ENCODE measurements at places on chromosomes 2 and 18. TPM values are rescaled to one million over a fixed set of nuclear protein-coding genes. Genes with fewer than 3 reads are reported as not detected.

ECEL1 gene
- total RNA-seq, result 0.22 TPM

CMPK2 gene
- 1.3 TPM for total RNA-seq

SLC66A3 gene
- total RNA-seq, result 37.1 TPM

RND3 gene
- 75.4 TPM for total RNA-seq

SLC11A1 gene
- total RNA-seq, result 0.16 TPM

VIL1 gene
- total RNA-seq, result 0.25 TPM

TSHZ1 gene
- total RNA-seq, result 6.2 TPM

CHST9 gene
- total RNA-seq, result not detected

LRATD1 gene
- not detected for total RNA-seq

BMP10 gene
- total RNA-seq, result not detected

ABHD1 gene
- 1.3 TPM for total RNA-seq

DNAJC10 gene
- total RNA-seq, result 74.9 TPM

RFX8 gene
- not detected for total RNA-seq

COPS9 gene
- 299 TPM for total RNA-seq

BABAM2 gene
- total RNA-seq, result 46.6 TPM

NLRC4 gene
- total RNA-seq, result not detected

TRABD2A gene
- 10.1 TPM for total RNA-seq

PLEK gene
- not detected for total RNA-seq

CDH2 gene
- 46.9 TPM for total RNA-seq

DOK6 gene
- not detected for total RNA-seq

ESPNL gene
- 0.13 TPM for total RNA-seq

TMEFF2 gene
- 0.26 TPM for total RNA-seq

CYP27A1 gene
- total RNA-seq, result 0.10 TPM

STON1 gene
- total RNA-seq, result 0.50 TPM

SERPINB10 gene
- total RNA-seq, result not detected

TNS1 gene
- 5.3 TPM for total RNA-seq

COQ10B gene
- 19.4 TPM for total RNA-seq

NAT8 gene
- not detected for total RNA-seq

CNRIP1 gene
- 3.2 TPM for total RNA-seq

CAPN14 gene
- not detected for total RNA-seq

KRTCAP3 gene
- total RNA-seq, result 1.1 TPM

SCN2A gene
- not detected for total RNA-seq

SERPINB13 gene
- not detected for total RNA-seq

CDK5R2 gene
- total RNA-seq, result 3.1 TPM

ERFE gene
- 7.8 TPM for total RNA-seq

DSEL gene
- 0.29 TPM for total RNA-seq

HOXD3 gene
- 0.14 TPM for total RNA-seq

CIDEA gene
- total RNA-seq, result not detected

HADHB gene
- 105 TPM for total RNA-seq

FOXD4L1 gene
- 0.58 TPM for total RNA-seq

DHX57 gene
- total RNA-seq, result 20.1 TPM

MBD5 gene
- 3.5 TPM for total RNA-seq

SPHKAP gene
- total RNA-seq, result not detected

WIPF1 gene
- total RNA-seq, result 22.0 TPM

DSG4 gene
- not detected for total RNA-seq

GPR45 gene
- not detected for total RNA-seq

ATP9B gene
- total RNA-seq, result 15.2 TPM

RNF103 gene
- 42.5 TPM for total RNA-seq

Measured in A549 treated with RU486 at 1 μM for 4 hours (cell line).